ENCODE measurements at places on chromosomes 13 and 19.
A peak's percentile ranks its signal among the peaks of the same experiment; 100 is the strongest.

DNA sequence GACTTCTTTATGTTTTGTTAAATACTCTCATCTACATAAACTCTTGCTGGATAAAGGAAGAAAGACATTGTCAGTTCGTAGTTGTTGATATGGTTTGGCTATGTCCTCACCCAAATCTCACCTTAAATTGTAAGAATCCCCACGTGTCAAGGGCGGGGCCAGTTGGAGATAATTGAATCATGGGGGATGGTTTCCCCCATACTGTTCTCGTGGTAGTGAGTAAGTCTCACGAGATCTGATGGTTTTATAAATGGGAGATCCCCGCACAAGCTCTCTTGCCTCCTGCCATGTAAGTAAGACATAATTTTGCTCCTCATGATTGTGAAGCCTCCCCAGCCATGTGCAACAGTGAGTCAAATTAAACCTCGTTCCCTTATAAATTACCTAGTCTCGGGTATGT is 3.6 kb downstream of the ADGRE1 start:
- DNase-seq = no peak

DNA sequence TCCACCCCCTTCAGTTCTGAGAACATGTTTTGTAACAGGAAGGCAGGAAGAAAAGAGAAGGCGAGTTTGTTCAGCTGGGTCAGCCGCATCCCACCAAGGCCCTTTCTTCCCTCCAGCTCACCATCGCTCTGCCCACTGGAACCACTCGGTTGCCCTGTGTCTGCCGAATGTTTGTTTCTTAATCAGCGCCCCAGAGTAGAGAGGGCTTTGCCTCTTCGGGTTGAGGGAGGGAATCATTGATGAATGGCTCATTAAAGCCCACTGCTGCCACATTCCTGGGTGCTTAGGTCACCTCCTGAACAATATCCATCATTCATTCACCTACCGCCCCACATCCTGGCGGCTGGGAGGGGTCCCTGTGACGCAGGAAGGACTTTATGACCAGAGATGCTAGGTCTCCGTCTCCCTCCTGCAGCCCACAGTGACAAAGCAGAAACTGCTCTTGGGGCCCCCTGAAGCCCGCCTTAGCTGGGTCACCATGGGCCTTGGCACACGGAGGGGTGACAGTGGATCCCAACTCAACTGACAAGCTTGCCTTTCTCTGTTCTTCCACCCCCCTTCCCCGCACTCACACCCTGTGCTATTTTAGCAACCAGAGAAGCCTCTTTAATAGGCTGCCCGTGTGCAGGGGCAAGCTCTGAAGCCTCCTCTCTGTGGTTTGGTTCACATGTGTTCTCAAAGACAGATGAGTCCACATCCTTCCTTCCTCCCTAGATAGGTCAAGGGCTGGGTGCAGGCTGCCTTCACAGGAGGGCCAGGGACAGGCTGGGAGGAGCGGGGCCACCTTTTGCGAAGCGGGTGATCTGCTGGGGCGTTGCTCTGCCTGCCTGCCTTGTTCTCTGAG is 46.2 kb downstream of the ACTN4 start:
- peak; percentile 96 for DNase-seq

GRCh38 chr19:45446295-45446694 is 21.5 kb upstream of the FOSB start:
- DNase-seq = peak; percentile 63

DNA sequence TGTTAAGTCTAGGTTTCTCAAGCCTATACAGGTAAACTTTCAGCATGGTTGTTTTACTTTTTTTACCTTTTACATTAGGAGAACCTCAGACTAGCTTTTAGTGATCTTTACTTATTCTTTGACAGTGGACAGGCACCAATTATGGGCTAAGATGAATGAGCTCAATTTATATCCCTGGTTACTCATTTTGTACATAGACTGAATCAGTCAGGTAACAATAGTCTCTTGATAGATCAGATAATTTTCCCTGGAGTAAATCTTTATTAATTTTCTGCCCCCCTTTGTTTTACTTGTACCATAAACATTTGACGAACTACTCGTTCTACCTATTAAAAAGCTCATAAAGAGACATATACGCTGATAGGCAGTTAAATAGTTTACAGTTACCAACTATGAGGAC is 22.8 kb downstream of the SPART start:
- DNase-seq = no peak

DNA sequence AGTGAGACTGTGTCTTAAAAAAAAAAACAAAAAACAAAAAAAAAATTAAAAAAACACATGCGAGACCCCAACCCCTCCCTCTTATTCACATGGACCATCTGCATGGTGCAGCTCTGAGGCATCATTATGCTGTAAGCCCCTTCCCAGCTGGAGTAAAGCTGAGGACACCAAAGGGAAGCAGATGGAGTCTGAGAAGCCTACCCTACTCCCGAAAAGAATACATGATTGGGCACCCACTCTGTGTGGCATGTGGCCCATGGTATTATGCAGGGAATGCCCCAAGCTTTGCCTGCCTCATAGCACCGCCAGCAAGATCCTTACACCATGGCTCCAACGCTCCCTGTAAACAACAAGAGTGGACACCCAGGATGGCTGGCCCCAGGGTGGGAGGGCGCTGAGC is 4.7 kb downstream of the PTH2 start:
- no peak for DNase-seq

DNA sequence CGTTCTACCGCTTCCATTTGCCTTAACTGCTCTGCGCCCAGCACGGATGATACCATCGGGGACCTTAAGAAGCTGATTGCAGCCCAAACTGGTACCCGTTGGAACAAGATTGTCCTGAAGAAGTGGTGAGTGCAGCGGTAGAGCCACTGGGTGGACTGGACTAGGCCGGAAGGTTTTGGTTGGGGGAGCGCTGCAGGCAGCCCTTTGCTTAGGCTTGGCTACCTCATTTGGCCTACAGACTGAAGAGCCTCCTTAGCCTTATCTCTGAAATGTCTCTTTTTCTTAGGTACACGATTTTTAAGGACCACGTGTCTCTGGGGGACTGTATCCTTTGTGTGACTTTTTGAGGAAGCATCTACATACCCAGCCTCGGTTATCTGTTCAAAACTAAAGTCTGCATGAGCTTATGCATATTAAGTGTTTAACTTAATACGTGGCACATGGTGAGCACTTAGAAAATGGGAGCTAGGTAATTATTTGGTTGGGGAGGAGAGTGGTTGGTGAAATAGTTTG is 889 bp downstream of the UBL5 start:
- DNase-seq = no peak

DNA sequence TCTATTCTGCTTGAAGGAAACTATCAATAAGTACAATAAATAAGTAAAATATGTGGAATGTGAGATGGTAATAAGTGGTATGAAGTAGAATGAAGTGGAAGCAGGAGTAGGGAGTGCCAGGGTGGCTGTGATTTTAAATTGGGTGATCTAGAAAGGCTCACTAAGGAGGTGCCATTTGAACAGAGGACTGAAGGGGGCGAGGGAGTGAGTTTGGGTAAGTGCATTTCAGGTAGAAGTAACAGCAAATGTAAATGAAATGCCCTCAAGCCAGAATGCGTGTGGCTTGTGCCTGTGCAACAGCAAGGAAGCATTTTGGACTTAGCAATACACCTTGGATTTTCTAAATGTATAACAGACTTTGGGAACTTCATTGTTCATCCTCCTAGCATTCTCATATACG is 77.1 kb downstream of the CCNA1 start:
- no peak for DNase-seq

DNA sequence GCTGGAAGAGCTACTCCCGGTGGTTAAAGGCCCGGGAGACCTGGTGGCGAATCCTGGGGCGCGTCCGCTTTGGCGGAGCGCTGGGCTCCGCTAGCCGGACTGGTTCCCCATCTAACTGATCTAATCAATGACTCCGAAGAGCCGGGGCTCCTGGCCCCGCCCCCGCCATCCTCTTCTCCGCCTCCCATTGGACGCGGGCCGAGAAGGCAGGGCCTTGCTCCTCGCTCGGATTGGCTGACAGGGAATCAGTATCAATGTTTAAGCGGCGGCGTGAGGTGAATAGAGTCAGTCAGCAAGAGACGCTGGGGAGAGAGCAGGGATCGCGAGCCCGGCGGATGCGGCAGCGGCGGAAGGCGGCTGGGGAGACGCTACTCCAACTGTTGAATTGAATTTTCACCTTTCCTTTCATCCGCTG is 1.7 kb upstream of the PCDH17 start:
- DNase-seq = peak; percentile 78

- no peak for DNase-seq
Measured at GRCh38 chr19:6752256-6753177, 13.0 kb downstream of the TRIP10 start.

DNA sequence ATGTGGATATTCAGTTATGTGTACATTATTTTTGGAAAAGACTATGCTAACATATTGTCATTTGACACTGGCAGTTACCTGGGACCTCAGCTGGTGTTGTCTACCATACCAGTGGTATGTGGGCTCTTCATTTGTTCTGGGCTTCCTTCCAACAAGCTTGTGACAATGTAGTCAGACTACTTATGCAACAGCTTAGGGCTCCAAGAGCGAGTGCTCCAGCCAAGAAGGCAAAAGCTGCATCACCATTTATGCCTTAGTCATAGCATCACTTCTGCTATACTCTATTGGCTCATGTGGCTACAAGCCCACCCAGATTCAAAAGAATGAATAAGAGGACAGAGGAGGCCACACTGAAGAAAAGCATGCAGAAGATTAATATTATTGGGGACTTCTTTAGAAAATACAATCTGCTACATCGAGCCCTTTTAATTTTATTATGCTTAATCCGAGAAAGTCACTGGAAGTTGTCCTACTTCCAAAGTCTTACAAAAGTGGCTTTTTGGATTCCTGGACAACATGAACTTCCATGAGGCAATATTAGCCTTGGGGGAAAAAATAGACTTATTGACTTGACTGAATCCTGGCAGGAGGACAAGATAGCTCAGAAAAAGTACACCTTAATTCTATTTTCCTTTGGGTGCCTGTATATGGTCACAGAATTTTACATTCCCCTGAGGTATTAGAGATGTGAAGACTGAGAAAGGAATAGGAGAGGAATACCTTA is 529.4 kb upstream of the HTR2A start:
- DNase-seq = peak; percentile 73

GRCh38 chr13:111275995-111276618 is 44.3 kb upstream of the TEX29 start:
- no peak for DNase-seq
